Articular chondrocyte of knee joint (primary cell): ENCODE measurements at places on chromosomes 16 and 17. TPM values are rescaled to one million over a fixed set of nuclear protein-coding genes. Genes with fewer than 3 reads are reported as not detected.

Gene TMEM100
- 0.91 and 1.2 TPM in 2 replicates for total RNA-seq

Gene SULT1A2
- 0.13 and 0.65 TPM in 2 replicates for total RNA-seq

Gene APOH
- total RNA-seq, result not detected in 2 replicates

Gene IL21R
- total RNA-seq, result 2.2 and 5.2 TPM in 2 replicates

Gene CEP295NL
- total RNA-seq, result 3.2 and 3.8 TPM in 2 replicates

Gene ADAD2
- total RNA-seq, result not detected in 2 replicates

Gene KDM8
- 2.5 and 3.1 TPM in 2 replicates for total RNA-seq

Gene CIAO3
- total RNA-seq, result 19.5 and 26.3 TPM in 2 replicates

Gene CA4
- not detected in 2 replicates for total RNA-seq

Gene UBE2Z
- total RNA-seq, result 84.0 and 98.7 TPM in 2 replicates

Gene TBC1D28
- total RNA-seq, result not detected in 2 replicates

Gene RANGRF
- 8.6 and 9.0 TPM in 2 replicates for total RNA-seq

Gene PTX4
- not detected in 2 replicates for total RNA-seq

Gene CLEC3A
- total RNA-seq, result 0.22 and 0.52 TPM in 2 replicates

Gene TMEM114
- total RNA-seq, result not detected in 2 replicates

Gene KRT39
- total RNA-seq, result not detected in 2 replicates
